EL (cell line): ENCODE measurements at places on chromosomes 3 and 15.
A peak's percentile ranks its signal among the peaks of the same experiment; 100 is the strongest.

DNA sequence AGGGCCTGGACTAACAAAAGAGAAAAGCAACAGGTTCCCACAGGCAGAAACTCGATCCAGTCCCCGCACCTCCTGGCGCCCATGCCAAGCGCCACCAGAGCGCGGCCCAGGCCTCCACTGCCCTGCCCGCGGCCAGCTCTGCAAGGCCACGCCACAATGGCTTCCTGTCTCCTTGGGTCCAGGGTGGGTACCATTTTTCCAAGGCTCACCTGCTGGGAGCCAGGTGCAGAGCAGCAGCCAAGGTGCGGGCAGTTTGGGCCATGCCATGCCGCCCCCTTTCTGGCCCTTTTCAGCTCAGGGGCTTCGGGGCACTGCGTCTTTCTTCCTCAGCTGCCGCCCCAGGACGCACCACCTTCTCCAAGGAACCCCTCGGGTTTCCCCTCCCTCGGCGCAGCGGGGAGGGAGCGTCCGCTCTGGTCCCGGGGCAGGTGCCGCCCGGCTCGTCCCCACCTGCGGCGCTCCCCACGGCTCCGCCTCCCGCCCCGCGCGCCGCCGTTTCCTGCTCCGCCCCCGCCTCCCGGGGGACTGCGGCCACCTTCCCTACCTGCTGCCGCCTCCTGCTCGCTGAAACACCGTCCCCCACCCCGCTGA is at the start of gene ILDR1:
TSS of gene ILDR1 (minus strand) at position 437 of the 591 bp plus-strand sequence. CDS start at position 267, 170 bp downstream.
- DNase-seq, result no peak

GRCh38 chr3:12420393-12420792 is 63.9 kb upstream of the TSEN2 start:
- peak; percentile 24 for DNase-seq

DNA sequence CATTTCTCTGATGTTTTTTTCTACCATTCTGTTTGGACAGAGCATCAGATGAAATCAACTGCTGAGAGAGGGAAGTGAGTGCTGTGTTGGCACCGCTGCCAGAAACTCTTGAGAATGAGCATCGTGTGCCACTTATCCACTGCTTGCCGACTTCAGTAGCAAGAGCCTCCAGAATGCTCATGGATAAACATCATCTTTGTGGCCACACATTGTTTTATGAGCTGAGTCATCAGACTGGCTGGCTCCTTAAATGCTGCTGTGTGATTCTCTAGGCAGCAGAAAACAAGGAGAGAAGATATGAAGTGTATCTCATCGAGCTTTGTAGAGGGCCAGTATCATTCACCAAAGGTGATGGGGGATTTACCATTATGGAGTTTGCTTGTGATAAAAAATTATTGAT is 3.4 kb upstream of the DOCK3 start:
- peak; percentile 84 for DNase-seq

- no peak for DNase-seq
Measured at GRCh38 chr3:24340161-24340560, 154.5 kb downstream of the THRB start.

DNA sequence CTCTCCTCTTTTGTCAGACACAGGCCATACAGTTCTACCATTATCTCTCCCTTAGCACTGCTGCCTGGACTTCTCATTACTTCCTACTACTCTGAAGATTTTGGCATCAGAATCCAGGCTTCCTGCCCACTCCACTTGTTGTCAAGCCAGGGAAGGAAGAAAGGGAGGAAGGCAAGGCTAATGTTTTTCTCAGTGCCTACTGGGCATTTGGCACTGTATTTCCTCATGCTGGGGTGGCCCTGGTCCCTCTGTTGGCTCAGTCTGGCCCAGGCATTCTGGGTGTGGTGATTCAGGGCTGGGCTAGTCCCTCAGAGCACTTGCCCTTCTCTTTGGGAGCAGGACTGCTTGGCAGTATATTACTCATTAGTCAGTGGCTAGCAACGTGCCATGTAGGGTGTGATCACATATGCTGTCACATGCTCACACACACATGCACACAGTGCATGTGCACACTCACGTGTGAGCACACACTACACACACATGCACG is 52.9 kb downstream of the BSN start:
- no peak for DNase-seq

GRCh38 chr3:37852097-37852496 is 9.6 kb upstream of the CTDSPL start:
- peak; percentile 27 for DNase-seq

DNA sequence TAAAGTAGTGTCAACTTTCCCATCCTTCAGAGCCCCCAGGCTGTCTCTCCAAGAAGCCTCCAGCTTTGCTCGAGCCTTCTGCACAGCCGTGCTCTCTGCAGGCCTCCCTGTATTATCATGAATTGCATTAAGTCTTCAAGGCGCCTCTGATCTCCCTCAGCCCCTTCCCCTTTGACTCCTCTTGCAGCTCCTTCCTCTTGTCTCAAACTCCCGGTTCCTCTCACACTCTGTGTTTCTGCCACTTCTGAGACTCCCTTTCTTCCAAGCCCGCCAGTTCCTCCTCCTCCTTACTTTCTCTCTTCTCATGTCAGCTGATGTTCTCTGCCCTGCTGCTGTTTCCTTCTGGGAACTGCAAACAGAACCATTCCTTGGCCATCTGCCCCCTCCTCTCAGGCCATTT is 418.8 kb downstream of the EPHB1 start:
- no peak for DNase-seq

DNA sequence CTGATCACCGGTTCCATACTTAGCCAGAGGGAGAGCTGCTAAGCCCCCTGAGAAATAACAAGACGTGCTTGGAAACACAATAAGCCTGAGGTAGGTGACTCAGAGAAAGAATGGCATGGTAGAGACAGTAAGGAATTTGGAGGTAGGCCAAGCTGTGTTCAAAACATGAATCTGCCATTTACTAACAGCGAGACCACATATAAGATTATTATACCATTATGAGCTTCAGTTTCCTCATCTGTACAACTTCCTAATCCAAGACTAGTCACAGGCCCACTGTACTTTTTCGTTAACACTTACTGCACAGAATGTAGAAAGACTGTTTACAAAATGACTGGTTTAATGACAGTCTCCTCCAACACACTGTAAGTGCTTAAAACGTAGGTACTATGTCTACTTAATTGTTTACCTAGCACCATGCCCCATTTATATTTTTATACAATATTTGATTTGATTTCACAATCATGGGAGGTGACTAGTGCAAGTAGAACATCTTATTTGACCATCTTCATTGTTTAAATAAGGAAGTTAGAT is 25.7 kb downstream of the ATOSA start:
- peak; percentile 89 for DNase-seq

DNA sequence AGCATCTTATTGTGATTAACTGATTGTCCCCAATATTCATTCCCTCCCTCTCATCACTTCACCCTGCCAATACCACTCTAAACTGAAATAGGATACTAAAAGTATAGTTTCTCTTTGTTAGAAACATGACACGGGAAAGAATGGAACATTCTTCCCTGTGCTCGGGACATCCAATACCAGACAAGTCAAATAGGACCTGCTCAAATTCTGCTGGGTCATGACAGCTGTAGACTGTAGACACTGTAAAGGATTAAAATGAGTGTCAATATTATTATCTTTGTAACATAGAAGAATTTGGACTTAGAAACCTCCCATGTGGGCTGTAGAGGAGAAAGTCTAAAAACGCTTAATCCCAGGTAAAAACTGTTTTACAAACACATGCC is 315.0 kb upstream of the NR2E3 start:
- no peak for DNase-seq

DNA sequence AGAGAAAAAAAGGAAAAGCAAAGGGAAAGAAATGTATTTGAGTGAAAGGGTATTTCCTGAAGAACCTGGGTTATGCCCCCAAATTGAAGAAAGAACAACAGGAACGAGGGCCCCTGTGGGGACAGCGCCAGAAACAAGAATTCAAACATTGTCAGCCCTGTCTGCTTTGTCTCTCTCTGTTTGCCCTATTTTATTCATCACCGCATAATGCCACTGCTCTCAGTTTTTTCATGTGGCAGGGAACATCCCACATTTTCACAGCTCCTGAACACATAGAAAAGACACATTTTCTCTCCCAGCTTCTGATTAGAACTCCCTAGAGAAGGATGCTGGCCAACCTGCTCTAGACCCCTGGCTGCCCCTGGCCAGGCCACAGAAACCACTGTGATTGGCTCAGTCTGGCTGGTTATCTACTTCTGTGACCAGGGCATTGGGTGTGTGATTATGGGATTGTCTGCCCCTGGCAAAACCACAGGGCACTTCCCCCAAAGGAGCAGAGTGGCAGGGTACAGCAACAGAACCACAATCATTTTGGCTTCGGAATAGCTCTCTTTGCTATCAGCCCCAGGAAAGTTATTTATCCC is 31.3 kb upstream of the CCDC54 start:
- DNase-seq, result no peak

GRCh38 chr15:62486041-62486440 is 321.0 kb upstream of the C2CD4B start:
- no peak for DNase-seq

- no peak for DNase-seq
Measured at GRCh38 chr15:67061811-67062368, 3.5 kb upstream of the SMAD3 start.

DNA sequence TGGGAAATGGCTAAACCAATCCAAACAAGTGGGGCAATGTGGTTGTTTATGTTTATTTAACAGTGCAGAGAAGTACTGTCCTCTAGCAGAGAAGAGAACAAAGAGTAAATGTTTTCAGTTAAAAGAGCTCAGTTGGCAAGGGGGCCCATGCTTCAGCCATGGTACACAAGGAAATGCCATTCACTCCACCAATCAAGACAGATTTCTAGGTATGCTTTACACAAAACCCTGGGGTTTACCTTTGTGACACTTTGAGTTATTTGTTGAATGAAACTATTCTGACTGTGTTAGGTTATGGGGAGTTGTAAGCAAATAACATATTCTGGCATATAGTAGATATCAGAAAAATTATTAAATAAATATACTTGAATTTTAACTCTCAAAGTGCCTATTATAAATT is 228.5 kb upstream of the MME start:
- no peak for DNase-seq

- no peak for DNase-seq
Measured at GRCh38 chr15:63877713-63878271, 44.0 kb upstream of the HERC1 start.

GRCh38 chr15:85423256-85423655 is 42.9 kb downstream of the AKAP13 start:
- DNase-seq, result no peak

GRCh38 chr3:147297761-147298350 is 108.5 kb downstream of the ZIC4 start:
- DNase-seq, result no peak

DNA sequence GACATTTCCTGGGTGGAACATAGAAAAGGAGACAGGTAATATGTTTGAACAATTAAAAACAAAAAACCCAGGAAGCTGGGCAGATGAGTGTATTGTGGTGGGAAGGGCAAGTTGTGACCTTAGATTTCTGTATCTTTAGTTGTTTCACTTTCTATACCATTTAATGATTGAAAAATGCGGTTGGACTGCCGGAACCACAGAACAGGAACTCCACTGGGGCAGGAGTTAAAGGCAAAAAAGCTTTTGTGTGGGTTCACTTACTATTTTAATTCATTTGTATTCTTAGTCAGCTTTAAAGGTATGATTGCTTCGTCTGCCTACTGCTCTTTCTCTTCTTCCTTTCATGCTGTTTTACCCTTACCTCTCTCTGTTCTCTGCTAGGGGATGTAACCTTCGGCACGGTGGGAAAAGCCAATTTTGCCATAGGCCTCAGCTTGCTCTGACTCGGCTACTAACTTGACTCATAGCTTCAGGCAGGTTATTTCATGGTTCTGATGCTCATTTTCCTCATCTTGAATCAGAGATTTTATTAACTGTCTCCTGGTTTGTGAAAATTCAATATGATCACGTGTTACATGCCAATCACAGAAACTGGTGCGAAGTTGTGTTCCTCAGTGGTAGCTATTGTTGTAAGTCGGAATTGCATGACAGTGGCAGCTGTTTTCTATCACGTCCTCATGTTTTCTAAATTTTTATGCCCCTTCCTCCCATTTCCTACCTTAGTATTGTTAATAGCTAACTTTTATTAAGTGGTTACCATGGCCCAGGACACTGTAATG is 1.6 kb upstream of the MCTP2 start:
- DNase-seq, result no peak

DNA sequence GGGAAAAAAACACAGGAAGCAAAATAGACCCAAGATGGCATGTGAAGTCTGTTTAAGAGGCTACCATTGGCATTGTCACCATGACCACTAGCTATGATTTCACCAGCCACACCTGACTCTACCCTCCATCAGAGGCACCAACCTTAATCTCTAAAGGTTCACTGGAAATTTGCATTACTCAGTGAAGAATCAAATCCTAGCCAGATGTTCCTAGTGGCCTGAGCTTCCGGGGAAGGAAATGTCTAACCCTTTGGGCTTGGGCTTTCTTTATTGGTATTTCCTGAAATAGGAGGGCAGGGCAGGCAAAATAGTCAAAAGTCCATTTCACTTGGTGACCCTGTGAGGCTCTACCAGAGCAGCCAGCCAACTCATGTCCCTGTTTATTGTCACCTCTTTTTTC is 110.9 kb upstream of the PHLDB2 start:
- no peak for DNase-seq

DNA sequence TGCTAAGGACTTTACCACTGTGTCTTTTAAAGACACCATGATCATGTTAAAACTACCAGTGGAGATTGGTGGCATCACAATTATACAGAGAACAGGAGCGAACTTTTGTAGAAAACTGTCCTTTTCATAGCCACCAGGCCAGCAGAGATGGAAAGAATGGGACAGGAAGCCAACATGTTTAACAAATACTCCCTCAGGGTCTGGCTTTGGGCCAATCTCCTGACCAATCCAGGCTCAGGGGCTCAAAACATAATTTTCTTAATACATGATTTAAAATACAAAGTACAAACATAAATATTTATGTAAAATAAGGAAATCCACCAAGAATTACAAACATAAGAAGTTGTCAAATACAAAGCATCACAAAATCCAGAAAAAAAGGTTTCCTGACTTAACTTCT is 266.0 kb downstream of the VPS13C start:
- DNase-seq, result peak; percentile 13

DNA sequence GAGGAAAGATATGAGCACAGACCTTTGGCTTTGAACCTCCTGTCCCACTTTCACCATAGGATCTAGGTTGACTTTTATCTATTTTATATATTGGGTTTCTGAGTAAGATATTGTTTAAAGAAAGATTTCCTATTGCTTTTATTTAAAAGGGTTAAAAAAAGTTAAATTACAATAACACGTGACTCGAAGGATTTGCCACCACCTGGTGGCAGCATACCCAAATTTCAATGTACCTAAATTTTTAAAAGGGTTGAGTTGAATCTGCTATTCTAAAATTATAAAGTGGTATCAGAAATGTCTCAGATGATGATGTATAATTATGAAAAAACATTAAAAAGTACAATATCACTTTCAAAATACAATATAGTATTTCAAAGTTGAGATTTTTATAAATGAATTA is 368.4 kb downstream of the MECOM start:
- DNase-seq, result no peak

DNA sequence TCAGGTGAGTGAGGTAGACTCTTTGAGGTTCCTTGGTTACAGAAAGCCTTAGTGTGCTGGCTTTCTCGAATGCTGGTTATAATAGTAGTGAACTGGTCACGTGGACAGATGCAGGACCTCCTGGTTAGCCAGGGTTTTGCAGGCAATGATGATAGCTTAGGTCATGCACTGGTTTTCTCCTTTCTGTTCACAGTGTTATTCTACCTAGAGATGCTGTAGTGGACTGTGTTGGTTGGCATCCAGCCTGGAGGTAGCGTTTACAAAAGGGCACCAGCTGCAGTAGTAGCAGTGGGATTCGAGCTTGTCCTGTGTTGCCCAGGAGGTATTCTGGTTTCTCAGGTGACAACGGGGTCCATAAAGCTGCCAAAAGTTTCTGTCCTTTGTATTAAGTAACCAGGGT is 27.0 kb downstream of the PCCB start:
- DNase-seq, result no peak

- DNase-seq, result no peak
Measured at GRCh38 chr3:151226825-151227224, 23.8 kb upstream of the GPR171 start.
